ENCODE measurements at places on chromosomes 5 and 9.

GRCh38 chr9:16309082-16309468, 561.4 kb downstream of the BNC2 start:
- no peak for DNase-seq

DNA sequence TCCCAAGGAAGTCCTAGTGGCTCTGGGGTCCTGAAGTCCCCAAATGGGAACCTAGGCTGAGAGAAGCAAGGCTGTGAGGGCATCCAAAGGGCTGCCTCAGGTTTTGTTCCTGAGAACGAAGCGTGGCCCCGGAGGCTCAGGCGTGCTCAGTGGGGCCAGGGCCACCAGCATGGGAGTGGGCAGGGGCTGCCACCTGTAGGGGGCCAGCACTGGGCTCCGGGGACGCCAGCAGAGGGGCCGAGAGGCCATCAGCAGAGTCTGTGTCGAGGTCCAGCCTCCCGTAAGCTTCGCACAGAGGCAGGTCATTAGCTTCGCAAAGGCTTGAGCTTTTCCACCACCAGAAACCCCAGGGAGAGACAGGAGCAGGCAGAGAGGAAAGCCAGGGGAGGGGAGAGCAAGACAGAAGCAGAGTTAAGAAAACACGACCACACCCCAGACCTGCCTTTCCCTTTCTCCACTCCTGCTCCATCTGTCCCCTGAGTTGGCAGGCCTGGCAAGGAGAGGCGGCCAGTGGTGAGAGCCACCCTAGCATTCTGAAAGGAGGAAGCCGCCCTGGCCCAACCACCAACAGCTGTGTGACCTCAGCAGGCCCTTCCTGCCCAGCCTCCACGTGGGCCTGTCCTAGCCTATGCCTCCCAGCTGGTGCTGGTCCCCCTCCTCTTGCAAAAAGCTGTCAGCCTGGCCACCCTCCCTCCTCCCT, 5.5 kb upstream of the SURF6 start:
- DNase-seq, result no peak

DNA sequence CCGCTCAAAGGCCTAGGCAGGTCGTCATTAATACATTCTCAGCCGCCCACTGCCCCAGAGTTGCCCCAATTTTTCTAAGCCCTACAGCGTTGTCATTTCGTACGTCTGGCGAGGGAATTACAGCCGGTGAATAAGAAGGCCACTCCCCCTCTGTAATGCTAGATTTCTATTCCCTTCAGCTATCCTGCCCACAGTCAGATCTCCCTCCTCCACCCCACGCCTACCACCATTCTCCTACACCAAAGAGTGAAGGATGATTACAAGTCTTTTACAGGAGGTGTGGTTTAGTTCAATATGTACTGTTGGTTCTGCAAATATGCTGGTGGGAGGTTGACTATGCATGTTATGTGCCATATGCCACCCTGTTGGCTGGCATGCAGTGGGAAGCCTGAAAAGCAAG, 83.7 kb upstream of the SMIM15 start:
- DNase-seq, result no peak

DNA sequence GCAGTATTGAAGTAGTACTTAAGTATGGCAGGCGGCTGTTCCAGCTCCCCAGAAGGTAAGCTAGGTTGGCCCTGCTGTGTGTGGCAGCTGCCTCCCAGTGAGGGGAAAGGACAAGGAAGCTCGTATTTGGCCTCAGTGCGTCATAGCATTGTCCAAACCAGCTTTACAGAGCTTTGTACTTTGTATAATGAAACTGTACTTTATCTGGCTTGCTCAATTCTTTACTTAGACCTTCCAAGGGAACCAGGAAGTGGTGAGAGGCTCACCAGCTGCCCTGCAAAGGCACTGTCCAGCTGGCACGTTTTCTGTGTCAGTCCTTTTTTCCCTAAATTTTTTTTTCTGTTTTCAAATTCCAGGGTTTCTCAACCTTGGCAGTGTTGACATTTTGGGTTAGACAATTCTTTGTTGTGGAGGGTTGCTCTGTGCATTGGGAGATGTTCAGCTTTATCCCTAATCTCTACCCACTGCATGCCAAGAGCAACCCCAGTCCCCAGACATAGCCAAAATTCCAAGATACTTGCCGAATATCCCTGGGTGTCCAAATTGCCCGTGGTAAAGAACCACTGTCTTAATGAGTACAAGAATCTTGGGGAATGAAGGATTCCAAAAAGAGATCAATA, 474.5 kb downstream of the LRRC70 start:
- DNase-seq, result no peak

DNA sequence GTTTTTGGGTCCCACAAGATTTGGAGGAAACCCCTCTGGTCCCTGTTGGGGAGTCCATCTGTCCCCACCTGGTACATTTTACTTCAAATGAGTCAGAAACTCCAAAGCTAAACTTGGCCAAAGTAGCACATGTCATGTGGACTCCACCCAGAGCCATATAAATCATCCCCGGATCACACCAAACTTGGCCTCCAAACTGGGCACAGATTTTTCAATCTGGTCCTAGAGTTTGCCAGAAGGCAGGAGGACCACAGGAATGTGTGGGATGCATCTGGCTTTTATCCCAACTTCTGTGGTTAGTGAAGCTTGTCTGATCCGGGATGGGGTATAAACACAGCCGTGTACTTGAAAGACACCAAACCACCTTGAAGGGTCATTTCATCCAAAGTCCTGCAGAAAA, 66.3 kb downstream of the MAT2B start:
- no peak for DNase-seq

DNA sequence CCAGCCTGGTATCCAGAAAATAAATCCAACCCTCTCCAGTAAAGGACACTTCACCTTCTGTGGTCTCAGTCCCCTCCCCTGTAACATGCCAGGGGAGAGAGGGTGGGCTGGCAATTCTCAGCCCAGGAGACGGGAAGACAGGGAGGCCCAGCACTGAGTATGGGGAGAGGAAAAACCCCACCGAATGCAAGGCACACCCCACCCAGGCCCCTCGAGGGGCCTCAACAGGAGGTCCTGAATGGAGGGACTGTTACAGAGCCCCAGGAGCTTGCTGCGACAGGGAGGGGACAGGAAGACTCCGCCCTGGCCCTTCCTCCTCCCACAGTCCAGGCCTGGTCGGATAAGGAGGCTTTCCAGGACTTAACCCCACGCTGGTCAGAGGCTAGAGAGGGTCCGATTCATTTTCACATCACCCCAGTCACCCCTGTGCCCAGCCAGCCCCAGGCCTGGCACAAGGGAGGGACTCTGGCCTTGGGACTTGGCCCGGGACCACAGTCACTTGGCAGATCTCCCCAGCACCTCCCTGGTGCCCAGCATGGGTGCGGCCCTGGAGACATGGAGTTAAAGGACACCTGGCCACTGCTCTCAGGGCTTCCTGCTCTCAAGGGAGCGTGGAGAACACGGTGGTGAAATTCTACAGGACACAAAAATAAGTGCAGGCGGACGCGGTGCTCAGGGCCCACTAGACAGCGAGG, 44.9 kb upstream of the STXBP1 start:
- DNase-seq, result no peak

- no peak for DNase-seq
These were observed 116.0 kb upstream of the PPP1R26 start for GRCh38 chr9:135363596-135363995.

- no peak for DNase-seq
These were observed 185.8 kb upstream of the IRX4 start for GRCh38 chr5:2068531-2068930.

GRCh38 chr9:134525841-134526583, 115.6 kb upstream of the COL5A1 start:
- no peak for DNase-seq

- no peak for DNase-seq
These were observed 36.7 kb downstream of the ZNF618 start for GRCh38 chr9:113912816-113913215.

DNA sequence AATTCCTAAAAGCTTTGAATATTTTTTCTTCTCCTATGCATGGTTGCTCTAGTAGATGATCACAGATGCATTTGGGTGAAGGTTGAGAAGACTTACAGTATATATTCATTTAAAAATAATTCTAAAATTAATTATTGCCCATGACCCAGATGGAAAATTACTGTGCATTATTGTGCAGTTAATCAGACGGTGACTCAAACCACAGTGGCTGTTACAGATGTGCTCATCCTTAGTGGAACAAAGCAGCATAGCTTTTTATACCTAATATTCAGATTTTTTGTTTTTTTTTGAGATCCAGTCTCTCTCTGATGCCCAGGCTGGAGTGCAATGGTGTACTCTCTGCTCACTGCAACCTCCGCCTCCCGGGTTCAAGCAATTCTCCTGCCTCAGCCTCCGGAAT, 10.7 kb downstream of the OR2V1 start:
- no peak for DNase-seq

DNA sequence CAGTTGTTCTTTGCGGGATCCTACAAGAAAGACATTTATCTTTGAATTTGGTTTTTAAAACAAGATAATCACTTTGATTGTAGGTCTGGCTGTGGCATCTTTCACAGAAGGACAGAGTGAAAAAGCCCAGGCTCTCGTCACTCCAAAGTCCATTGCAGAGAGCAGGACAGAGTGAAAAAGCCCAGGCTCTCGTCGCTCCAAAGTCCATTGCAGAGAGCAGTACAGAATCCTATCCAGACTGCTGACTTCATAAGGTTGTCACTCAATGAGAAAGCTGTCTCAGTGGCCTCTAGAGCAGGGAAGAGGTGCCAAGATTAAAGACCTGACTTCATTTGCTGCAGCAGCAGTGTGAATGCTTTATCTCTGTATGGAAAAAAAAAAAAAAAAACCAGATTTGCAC, 16.3 kb upstream of the GPX8 start:
- no peak for DNase-seq

- peak; percentile 72 for DNase-seq
These were observed 4.5 kb upstream of the SET start for GRCh38 chr9:128684325-128685199.

DNA sequence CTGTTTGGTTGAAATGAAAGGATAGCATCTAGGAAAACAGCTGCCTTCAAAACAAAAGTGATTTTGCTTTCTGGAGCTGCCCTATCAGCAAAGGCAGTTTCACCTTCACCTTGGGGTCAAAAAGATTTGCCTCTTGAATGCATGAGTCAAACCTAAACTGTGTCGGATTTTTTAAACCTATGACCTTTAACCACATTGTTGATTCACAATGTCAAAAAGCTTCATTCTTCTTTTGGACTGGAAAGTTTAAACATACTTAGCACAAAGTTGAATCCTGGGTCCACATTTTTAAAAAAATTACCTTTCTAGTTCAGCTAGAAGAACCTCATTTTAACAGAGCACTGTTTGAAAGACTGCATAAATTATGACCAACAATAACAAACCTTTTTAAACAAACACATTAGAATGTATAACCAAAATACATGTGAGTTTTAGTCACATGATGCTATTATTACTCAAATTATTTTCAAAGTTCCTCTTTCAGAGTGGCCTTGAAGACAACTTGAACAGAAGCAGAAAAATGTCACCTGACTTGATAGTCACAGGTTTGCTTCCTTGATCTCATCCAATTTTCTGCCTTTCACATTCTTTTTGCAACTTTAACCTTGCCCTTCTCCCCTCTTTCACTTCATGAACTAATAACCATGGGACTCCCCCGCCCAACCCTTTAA, 109.7 kb upstream of the LHFPL2 start:
- DNase-seq, result no peak

GRCh38 chr9:125631391-125632085, 75.5 kb downstream of the MAPKAP1 start:
- DNase-seq, result no peak

DNA sequence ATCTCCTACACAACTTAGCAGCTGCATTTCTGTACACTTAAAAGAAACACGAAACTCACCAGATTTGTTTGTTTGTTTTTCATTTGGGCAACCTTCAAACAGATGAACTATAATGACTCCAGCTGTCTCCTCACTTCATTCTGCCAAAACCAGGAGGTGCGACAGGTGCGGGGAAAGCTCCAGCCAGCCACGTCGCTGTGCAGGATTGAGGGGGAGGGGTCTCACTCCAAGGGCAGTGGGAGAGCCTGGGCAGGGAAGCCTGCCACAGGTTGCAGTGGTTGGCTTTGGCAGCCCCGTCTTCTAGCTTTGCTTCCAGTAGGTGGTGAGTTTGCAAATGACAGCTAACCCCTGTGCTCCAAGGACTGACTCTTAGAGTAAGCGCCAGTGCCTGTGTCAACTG, 215.8 kb downstream of the CEMIP2 start:
- no peak for DNase-seq

DNA sequence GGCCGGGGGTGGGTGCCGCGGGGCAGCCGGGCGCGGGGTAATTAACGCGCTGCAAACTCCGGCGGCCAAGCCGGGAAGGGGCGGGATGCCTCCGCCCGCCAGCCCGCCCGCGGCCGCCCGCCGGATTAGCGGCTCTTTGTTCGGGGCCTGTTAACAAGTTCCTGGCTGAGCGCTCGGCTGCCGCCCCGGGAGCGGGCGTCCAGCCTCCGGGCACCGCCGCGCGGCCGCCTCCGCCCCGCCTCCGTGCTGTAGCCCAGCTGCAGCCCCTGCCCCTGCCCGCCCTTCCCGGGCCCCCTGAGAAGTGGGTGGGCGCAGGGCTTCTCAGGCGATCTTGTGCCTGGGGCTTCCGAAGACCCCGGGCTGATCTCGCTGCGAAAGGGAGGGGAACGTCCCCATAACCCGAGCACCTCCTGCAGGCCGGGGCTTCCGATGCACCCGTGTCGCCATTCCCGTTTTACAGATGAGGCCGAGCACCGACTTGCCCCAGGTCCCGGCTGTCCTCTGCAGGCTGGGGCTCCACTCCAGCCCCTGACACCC, 7.5 kb downstream of the UNC5A start:
- no peak for DNase-seq

GRCh38 chr5:142522983-142523382, 162.9 kb downstream of the FGF1 start:
- no peak for DNase-seq

DNA sequence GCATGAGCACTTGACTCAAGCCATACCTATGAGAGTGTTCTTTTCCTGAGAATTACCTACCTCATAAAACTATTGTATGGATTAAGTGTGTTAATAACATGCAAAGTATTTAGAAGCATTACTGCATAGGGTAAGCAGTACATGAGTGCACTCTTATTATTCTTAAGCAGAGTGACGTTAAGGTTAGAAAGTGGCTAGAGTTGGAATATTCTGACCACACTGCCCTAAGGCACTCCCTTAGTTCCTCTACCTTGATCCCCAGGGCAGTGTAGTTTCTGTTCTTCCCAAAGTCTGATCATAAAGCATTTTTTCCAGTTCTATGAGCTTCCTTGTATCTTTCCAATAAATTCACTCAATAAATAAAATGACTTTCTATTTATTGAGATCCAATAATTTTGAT, 189.2 kb downstream of the PCSK1 start:
- DNase-seq, result no peak

GRCh38 chr5:76732405-76733048, 16.6 kb downstream of the F2R start:
- DNase-seq, result peak; percentile 14

GRCh38 chr9:136311051-136312008, 7.4 kb upstream of the CCDC187 start:
- DNase-seq, result no peak

GRCh38 chr9:75229605-75230332, 141.5 kb downstream of the OSTF1 start:
- DNase-seq, result no peak

GRCh38 chr5:181217803-181218062, 5.3 kb upstream of the TRIM41 start:
- DNase-seq, result no peak

- no peak for DNase-seq
These were observed 66.1 kb upstream of the EDIL3 start for GRCh38 chr5:84450617-84451414.

Data from central memory CD4-positive, alpha-beta T cell (primary cell).